Glomerular endothelial cell (primary cell): ENCODE measurements at places on chromosomes 5 and 9. TPM values are rescaled to one million over a fixed set of nuclear protein-coding genes. Genes with fewer than 3 reads are reported as not detected.

The SLC25A2 gene
- total RNA-seq, result 0.76 TPM in 1 of 2 replicates, not detected in the other

The TXNDC8 gene
- not detected in 2 replicates for total RNA-seq

The TMEFF1 gene
- total RNA-seq, result 30.0 and 35.1 TPM in 2 replicates

- no peak for DNase-seq
Observed at GRCh38 chr9:110356639-110357395, 19.2 kb upstream of the TXNDC8 start.

GRCh38 chr5:34062419-34062818 is 19.4 kb upstream of the C1QTNF3 start:
- DNase-seq, result no peak

DNA sequence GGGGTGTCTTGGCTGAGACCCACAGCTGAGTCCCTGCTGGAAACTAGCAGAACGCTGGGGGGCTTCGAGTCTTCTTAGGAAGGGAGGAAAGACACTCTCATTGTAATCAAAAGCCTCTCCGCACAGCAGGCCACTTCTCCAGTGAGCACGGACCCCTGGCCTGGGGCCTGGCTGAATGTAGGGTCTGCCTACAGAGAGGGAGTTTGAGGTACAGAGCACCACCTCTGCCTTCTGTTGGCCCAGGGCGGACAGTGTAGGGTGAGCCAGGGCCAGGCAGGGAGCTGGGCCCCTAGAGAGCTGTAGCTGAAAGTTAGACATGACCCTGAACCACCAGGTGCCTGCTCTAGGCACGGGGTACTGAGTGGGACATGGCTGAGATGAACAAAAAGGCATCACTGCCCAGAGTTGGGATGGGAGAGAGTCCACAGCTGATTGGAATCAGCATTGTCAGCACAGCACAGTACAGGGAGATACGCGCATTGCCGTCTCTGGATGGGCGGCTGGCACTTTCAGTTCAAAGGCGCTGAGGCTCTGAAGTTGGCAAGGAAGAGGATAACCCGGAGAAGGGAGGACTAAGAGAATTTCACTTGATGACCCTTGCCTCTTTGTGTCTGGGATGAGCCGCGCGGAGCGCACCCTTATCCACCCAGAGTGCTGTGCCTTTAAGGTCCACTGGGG is 363 bp upstream of the SLC25A48 start:
- peak; percentile 5 for DNase-seq

DNA sequence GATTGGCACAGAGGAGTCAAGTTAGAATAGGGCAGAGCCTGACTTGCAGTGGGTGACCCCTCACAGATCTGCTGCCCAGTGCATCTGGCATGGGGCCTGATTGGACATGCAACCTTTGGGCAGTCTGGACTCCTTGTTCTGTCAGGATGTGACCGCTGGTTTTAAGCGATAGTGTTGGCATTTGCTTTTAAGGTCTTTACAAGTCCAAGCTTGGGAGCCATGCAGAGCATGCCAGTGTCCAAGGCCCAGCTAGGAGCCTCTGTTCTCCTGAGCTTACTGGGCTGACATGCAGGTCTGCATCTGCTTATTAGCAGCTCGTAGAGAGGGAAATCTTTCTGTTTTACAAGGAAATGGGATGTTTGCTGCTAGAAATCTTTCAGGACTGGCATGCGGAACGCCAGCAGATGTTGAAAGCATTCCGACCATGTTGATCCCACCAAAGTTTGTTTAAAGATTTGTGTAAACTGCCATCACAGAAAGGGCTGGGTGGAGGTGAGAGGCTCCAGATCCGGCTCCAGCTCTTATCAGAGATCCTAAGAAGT is 27.5 kb downstream of the GADD45G start:
- DNase-seq, result no peak

DNA sequence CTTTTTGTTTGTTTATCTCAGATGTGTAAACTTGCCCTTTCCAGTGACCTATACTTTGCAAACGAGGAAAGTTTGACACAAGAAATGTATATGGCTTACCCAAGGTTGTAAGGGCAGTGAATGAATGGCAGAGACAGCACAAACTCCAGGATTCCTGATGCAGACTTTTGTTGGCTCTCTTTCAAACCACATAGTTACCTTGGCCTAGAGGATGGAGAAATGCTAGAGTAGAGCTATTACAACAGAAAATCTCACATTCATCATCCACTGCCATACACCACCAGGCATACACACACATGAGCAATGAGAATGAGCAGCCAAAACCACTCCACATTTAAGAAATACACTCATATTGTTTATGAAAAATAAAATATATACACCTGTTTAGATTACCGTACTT is 387.0 kb downstream of the TLR4 start:
- no peak for DNase-seq

GRCh38 chr5:168583742-168584482 is 4.7 kb upstream of the PANK3 start:
- no peak for DNase-seq

DNA sequence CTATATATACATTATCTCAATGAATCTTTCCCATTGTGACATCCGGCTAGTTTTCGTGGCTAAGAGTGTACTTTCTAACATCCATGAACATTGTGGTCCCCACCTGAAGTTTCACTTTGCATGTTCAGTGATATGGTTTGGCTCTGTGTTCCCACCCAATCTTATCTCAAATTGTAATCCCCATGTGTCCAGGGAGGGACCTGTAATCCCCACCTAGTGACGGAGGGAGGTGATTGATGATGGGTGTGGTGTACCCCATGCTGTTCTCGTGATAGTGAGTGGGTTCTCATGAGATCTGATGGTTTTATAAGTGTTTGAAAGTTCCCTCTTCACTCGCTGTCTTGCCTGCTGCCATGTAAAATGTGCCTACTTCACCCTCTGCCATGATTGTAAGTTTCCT is 28.1 kb downstream of the MRPL22 start:
- DNase-seq, result no peak

GRCh38 chr9:15999422-16000339 is 446.8 kb downstream of the CCDC171 start:
- DNase-seq, result peak; percentile 39

DNA sequence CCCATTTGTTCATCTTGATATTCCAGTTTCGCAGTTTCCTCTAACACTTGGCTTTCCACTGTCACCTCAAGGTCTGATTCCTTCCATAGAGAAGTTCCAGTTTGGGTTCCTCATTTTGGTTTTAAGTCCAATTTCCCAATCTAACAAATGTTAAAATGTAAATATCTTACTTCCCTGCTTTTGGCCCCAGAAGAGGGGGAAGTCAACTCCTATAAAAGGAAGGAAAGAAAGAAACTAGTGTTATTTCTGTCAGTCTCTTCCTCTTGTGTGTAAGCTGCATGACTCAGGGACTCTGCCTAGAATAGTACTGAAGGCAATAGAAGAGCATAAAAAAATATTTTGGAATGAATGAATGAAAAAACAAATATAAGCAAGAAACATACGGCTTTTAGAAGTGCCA is 127.5 kb upstream of the CCNG1 start:
- no peak for DNase-seq

DNA sequence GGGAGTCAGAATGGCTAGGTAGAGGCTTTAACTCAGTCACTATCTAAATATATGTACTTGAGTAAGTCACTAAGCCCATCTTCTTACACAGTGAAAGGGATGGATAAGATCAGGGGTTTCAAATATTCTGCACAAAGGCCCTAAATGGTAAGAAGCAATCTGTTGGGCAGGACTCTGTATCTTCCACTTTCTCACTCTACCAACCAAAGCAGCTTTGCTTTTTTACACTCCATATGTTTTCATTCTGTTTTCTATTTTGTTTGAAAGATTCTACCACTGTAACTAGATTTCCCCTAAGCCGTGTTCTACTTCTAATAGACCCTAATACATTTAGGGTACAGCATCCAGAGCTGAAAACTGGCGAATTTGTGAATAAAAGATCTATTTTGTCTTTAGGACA is 477.5 kb upstream of the NMUR2 start:
- no peak for DNase-seq

DNA sequence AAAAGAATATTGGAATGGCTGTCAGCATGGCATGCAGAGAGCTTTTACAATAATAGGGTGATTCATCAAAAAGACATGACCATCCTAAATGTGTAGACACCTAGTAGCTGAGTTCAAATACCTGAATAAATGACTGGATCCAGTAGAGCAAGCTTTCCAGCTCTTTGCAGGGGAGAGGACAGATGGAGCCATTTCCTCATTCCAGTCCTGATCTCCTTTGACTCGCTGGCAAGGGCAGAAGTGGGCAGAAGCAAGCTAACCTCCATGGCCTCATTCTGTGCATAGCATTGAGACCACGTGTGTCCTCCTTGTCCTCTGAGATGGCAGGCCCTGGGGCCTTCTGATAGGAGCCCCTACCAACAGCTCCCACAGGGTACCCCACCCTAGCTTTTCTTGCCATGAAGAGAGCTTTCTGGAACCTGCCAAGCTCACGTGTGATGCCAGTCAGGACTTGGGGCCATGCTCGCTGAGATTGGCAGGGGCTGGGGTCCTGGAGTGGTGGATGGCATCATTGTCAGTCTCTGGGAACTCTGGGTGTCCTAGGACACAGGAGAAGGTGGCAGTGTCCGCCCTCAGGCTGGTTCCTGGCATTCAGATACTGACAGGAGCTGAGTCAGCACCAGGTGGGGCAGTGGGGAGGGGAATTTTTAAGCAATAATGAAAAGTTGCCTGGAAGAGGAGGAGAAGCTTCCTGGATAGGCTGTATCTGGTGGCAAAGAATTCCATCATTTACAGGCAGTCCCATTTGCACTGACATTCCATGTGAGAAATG is 33.6 kb downstream of the WWC1 start:
- no peak for DNase-seq
